Hippocampal formation (tissue), 2 donors: ENCODE measurements at places on chromosomes 7 and 10.

DNA sequence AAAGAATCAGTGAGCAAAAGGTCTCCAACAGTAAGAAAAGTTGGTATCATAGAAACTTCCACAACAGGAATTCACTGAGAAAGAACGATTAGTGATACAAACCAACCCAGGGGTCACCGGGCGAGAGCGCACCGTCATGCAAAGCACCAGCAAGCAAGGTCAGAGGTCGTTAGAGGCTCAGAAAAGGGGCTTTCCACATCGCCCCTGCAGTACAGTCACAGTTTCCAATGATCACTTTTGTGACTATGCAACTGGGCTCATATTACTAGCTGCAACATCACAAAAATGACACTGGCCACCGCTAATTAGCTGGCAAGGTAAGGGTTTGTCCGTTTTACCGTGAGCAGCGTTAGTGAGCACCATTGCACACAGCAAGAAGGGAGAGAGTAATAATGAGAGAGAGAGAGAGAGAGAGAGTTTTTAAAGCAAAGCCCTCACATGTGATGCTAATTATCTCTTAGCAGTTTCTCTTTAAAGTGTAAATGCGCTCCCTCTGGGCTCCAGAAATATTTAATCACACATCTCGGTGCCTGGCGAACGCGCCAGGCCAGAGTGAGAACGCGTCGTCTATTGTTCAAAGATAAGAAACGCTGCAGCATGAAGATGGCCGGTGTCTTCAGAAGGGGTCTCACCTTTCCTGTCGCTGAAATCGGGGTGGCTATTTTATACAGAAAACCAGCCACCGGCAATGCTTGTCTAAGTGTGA, 237.5 kb downstream of the DNAJB6 start:
- no peak for DNase-seq

DNA sequence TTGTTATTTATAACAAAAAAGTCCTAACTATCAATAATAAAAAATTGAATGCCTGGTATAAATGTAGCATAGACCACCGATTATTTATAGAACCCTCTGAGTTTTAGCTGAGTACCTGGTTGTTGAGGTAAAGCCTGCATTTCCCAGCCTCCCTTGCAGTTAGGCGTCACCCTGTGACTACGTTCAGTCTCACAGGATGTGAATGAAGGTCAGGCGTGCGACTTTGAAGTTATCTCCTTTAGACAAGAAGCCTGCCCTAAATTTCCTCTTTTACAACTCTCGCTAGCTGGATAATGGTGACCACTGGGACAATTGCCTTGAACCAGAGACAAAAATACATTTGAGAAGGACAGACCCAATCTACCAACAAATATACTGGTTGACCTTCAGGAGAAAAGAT, 67.5 kb upstream of the TES start:
- DNase-seq, result no peak

- DNase-seq, result no peak
These were observed 83.5 kb downstream of the IDE start for GRCh38 chr10:92490387-92490786.

DNA sequence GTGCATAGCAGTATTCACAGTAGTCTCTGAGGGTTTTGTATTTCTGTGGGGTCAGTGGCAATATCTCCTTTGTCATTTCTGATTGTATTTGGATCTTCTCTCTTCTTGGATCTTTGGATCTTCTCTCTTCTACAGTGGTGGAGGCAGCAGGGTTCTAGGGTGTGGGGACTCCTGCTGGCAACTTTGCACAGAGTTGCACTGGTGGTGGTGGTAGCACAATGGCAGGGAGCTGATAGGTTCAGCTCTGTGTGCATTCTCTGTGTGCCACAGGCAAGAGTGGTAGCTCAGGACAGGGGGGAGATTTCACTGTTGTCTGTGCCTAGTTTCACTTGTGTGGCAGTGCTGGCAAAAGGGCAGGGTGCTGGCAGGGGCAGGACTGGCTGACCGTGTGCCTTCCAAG, 35.1 kb upstream of the PRSS37 start:
- DNase-seq, result no peak

- DNase-seq, result no peak
These were observed 7.5 kb downstream of the LMOD2 start for GRCh38 chr7:123663200-123663599.

DNA sequence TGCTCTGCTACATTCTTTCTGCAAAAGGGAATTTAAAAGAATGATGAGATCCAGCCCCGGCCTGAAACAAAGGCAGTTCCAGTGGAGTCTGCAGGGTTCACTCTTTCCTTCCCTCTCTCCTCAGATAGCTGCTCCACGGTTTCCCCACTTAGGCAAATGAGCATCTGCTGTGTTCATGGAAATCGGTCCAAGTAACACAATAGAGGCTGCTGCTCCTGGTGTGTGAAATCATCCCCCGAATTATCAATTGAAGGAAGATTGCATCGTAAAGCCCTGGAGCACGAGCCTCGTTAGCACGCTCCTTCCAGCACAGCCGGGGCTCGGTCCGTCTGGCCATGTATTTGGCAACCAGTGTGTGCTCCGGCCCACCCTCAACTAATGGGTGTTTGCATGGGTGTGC, 108.3 kb upstream of the DPP6 start:
- peak; percentile 8 for DNase-seq

- DNase-seq, result peak; percentile 90
These were observed 44.5 kb downstream of the ICA1 start for GRCh38 chr7:8217200-8218068.

DNA sequence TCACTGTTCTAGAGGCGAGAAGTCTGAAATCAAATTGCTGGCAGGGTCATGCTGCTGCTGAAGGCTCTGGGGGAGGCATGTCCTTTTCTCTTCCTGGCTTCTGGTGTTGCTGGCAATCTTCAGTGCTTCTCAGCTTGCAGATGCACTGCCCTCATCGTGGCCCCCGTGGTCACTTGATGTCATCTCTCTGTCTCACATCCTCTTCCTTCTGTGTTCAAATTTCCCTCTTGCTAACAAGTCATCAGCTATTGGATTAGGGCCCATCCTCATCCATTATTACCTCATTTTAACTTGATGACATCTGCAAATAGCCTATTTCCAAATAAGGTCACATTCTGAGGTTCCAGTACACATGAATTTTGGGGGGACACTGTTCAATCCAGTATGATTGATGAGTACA, 36.6 kb upstream of the SRGN start:
- DNase-seq, result no peak

DNA sequence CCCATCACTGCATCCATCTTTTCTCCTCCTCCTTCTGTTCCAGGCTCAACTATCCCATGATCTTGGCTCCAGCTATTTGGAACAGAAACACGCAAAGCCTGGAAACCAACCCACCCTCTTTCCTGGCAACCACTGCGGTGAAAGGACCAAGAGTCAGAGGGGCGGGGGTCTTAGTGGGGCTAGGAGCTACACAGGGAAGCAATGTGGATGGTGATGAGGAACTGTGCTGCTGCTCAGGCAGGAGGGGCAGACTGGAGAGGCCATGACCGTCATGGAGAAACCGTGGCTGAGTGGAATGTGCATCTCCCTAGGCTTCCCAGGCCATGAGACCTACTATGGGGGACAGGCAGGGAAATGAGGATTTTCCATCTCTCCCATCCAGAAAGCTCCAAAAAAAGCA, 25.6 kb downstream of the PLAC9 start:
- no peak for DNase-seq

- DNase-seq, result no peak
These were observed 58.0 kb downstream of the CALML3 start for GRCh38 chr10:5582736-5583135.

GRCh38 chr7:50366311-50366710, 61.8 kb downstream of the IKZF1 start:
- DNase-seq, result no peak

DNA sequence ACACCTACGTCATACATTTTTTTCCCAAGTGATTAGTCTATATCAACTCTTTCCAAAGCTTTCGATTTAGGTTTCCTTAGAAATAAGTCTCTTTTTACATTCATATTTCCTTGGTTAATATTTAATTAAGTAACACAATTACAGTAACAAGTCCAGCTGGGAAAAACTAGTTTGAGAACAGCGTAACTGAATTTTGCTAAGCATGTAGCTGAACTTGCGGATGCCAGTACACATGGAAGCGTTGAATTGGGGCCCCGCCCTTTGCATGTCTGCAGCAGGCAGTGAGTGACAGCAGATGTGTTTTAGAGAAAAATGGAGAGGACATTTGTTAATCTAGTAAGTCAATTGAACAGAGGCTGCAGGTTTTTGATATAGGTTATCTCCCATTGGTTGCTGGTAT, 72.5 kb downstream of the TAF3 start:
- DNase-seq, result no peak

GRCh38 chr7:136528329-136528728, 340.1 kb upstream of the CHRM2 start:
- DNase-seq, result no peak

DNA sequence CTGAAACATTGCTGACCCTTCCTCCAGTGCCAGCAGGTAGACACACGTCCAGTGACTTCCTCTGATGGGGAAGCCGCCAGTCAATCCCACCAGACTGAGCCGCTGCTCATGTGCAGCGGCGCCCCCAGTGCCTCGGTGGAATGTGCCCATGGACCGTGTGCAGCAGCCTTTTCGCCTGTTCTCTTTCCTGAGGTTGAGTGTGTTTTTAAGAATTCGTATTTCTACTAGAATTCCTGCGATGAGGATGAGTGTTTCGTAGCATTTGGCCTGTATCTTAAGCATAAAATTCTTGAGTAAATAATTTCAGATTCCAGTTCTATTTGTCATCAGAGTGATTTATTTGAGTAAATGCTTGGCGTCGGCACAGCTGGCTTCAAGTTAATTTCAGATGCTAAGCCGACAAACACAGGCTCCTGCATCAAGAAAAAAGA, 35.4 kb downstream of the BNIP3 start:
- DNase-seq, result no peak

GRCh38 chr7:55177589-55178261, 158.9 kb downstream of the EGFR start:
- peak; percentile 12 for DNase-seq

- DNase-seq, result no peak
These were observed 6.9 kb downstream of the RET start for GRCh38 chr10:43083764-43084163.

DNA sequence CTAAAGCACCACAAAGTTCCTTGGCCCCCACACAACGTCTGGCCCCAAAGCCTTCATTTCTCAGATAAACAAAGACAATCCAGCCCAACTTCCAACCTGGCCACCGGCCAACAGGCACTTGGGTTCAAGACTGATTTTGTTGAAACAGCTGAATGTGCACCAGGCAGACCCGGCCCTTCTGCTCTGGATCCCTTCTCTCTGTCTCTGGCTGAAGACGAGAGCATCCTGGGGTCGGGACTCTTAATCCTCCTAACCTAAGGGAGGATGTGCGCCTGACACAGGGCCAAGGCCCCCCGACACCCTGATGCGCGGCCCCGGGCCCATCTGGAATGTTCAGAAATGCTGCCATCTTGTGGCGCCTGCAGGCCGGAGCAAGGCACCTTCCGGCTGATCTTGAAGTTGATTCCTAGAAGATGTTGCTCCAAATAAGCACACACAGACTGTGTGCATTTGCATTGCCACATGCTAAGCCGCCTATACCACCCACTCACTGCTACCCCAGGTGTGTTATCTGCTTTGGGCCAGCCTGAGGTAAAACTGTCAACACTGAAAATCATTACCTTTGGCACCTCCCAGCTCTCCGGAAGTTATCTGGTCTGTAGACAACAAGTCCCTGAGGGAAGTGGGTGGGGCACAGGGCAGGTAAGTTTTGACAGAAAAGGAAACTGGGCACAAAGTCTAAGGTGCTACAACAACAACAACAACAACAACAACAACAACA, 98.4 kb upstream of the HABP2 start:
- peak; percentile 13 for DNase-seq

DNA sequence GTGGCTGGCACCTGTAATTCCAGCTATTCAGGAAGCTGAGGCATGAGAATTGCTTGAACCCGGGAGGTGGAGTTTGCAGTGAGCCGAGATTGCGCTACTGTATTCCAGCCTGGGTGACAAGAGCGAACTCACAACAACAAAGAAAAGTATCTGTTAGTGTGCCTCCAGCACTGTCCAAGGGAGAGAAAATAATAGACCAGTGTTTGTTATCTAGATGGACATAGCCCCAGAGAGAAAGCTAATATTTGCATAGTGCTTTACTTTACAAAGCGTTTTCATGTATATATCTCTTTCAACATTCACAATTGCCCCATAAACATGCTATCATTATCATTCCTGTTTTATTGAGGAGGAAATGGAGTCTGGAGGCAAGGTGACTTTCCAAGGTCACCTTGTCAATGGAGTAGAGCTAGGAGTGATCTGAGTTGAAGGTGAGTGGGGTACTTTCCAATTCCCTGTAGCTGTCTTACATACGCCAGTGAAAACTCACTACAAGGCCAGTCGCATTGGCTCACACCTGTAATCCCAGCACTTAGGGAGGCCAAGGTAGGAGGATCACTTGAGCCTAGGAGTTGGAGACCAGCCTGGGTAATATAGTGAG, 49.7 kb upstream of the KIF5B start:
- no peak for DNase-seq

- no peak for DNase-seq
These were observed 1264.5 kb upstream of the PHF14 start for GRCh38 chr7:9709216-9709615.

DNA sequence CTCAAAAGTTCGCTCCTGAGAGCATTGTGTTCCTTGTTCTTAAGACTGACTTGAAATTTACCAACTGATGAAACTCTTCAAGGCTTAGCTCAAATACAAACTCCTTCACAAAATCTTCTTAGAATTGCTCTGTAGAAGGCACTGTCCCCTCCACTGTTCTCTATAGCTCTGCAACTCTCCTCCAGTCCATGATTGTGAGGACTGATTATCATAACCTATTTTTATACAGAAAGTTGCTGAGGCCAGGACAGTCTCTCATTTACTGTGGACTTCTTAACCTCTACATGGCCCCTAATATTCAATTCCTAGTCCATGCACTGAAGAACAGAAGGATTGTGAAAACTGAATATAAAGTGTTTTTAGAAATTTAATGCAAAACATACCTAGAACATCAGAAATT, 53.2 kb downstream of the RHOBTB1 start:
- no peak for DNase-seq

DNA sequence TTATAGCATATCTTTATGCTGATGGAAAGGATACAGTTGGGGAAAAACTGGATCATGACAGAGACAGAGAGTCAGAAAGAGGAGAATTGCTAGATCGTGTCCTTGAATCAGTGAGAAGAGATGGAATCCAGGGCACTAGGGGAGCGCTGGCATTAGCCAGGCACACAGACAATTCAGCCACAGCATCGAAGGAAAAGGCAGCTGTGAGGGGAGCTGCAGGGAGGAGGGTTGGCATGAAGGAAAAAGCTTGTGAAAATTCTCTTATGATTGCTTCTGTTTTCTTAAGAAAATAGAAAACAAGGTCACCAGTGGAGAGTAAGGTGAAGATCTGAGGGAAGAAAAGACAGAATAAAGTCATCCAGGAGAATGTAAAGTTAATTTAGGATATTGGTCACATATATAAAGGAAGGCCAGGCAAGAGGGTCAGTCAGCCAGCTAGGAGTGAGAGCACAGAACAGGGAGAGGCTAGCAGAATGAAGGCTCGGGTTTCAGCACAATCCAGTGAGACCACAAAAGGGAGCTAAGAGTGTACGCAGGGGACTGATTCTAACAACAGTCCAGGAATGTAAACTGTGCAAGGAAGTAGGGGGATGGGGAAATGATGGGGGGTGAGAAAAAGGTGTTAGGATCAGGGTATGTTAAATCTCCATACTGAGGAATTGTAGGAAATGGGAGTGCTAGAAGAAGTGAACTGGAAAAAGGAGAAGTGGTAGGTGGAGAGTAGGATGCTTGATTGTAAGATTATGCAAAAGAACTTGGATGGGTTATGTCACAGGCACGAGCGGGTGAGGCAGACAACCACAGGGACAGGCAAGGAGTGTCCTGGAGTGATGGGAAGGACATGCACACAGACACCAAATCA, 112.0 kb downstream of the RNF32 start:
- DNase-seq, result no peak

GRCh38 chr10:103982639-103983038, 15.7 kb downstream of the SLK start:
- no peak for DNase-seq

GRCh38 chr7:41058986-41059741, 643.7 kb downstream of the INHBA start:
- DNase-seq, result no peak
